ENCODE measurements at places on chromosomes 3 and 15.

GRCh38 chr3:217099-217813, 20.7 kb downstream of the CHL1 start:
- DNase-seq: no peak

DNA sequence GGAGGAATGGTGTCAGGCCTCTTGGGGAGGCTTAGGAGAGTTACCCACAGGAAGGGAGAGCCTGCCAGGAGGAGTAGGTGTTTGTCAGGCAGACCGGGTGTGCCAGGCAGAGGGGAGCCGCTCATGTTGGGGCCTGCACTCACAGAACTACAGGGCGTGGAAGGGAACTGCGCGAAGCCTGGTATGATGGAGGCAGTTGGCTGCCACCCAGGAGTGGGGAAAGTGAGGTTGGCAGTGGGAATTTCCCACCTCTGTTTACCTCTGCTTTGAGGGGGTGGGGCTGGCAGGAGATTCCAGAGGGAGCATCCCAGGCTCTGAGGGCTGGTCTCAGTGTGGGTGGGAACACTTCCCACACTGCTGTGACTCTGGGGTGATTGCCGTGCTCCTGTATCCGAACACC, 99.9 kb downstream of the SLCO3A1 start:
- DNase-seq: no peak

DNA sequence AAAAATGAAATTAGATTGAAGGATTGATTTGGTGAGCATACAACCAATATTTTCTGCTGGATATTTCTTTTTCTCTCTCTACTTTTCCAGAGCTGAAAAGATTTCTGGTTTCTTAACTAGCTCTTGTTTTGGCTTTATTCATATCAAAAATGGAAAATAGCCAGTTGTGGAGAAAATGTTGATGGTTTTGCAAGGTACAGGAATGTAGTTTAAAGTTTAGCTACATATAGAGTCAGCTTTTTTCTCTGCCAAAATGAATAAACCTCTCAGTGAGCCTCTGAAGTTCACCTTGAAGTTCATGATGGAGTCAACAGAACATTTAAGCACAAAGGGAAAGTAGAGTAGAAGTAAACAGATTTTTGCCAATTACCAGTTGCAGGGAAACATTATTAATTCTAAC, 720.5 kb upstream of the ALCAM start:
- DNase-seq: no peak

GRCh38 chr3:42183991-42184632, 81.9 kb downstream of the CCK start:
- no peak for DNase-seq

DNA sequence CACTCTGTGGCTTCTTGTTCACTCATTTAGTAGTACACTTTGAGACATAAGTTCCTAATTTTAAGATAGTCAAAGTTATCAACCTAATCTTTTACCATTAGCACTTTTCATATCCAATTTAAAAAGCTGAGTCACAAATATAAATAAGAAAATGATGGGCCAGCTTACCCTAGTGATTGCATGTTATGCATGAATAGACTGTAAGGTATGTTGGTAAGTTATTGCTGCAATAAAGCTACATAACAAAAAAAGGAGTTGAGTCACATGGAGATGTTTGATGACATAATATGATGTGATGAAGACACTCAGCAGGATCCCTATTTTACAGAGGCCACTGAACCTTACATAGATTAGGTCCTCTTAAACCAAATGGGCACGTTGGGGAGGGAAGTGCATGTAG, 161.3 kb downstream of the OCA2 start:
- DNase-seq: no peak

DNA sequence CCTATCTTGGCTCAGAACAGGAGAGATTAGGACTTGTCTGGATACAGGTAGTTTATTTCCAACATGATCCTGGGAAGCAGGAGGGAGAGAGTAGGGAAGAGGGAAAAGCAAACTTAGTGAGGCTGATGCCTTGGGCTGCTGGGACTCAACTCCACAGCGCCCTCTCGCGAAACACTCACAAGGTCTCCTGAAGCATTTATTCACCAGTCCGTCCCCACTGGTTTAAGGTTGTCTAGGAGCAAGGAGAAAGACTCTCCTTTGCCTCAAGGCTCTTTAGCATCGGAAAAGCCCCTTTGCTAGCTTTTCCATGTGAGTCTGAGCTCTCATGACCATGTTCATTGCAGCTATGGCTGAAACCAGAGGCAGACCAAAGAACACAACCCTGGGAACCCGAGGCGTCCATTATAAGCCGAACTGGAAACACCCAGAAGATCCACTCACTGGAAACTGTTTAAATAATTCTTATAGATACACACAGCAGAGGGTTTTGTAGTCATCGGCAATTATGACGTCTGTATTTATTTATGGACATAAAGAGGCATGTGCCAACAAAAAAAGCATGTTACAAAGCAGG, 244.5 kb downstream of the CD47 start:
- DNase-seq: no peak

GRCh38 chr15:29822684-29823459, 604 bp upstream of the TJP1 start:
- no peak for DNase-seq

DNA sequence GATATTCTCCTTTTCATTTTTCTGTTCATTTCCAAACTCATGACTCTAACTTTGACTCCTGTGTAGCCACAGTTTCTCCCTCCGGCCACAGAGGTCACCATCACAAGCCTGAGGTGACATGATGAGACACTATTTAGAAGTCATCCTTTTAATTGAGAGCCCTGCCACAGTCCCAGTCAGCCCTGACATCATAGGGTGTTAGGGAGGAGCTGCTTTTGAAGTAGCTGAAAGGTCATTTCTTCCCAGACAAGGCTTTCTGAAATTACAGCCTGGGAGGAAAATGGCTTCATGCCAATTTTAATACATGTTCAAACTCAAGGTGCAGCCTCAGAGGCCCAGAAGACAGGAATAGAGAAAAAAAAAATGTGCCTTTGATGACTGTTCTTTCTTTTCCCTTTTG, 532.8 kb upstream of the TGFBR2 start:
- no peak for DNase-seq

GRCh38 chr3:127274200-127274760, 13.6 kb downstream of the PRR20G start:
- no peak for DNase-seq

DNA sequence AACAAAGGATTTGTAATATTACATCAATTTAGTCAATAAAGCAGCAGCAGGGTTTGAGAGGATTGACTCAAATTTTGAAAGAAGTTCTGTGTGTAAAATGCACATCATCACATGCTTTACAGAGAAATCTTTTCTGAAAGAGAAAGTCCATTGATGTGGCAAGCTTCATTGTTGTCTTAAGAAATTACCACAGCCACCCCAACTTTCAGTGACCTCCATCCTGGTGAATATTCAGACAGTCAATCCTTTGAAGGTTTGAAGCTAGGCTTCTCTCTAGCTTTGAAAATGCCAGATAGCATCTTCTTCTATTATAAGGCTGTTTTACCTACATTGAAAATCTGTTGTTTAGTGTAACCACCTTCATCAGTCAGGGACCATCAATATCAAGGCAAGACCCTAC, 51.8 kb upstream of the SETMAR start:
- no peak for DNase-seq

DNA sequence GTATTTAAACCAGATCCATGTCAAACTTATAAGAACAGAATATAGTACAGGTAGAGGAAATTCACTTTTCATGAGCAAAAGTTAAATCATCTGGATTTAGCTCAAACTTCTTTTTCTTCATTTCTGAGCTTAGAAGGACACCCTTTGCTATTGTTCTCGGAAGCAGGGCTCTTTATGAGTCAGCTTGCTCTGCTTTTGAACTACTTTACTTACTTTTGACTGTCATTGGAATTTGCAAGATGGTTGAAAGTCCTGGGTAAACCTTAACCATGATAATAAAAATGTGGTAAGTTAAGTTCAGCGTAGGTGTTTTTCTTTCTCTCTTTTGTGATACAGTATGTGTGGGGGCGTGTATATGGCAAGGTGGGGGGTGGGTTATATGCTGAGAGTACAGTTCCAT, 312.7 kb upstream of the DPH6 start:
- DNase-seq: no peak

DNA sequence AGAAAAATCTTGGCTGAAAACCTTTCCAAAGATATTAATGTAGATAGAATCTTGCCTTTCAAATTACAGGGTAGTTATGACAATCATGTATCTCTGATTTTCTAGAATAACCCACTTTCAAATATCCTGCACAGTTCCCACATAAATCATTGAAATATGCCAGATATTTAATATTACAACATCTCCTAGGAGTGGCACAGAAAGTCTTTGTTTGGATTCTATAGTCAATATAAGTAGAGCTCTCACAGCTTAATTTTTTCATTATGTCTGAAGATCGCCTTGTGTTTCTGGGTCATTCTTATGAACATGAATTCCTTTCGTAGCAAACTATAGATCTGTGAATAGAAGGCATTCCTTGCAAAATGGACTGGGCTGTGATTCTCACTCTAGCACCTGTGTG, 5.0 kb downstream of the RARB start:
- no peak for DNase-seq
